ENCODE measurements at places on chromosomes 3 and 15. TPM values are rescaled to one million over a fixed set of nuclear protein-coding genes. Genes with fewer than 3 reads are reported as not detected.

The C3orf20 gene
- 0.26 TPM for total RNA-seq

The RPP14 gene
- total RNA-seq: 23.4 TPM

The MORC1 gene
- total RNA-seq: not detected

The FOXB1 gene
- 1.2 TPM for total RNA-seq

The HMCES gene
- total RNA-seq: 59.4 TPM

The APOD gene
- total RNA-seq: 3.4 TPM

The ERC2 gene
- total RNA-seq: not detected

The GOLGA8R gene
- total RNA-seq: 2.8 TPM

The DUOXA2 gene
- total RNA-seq: not detected

The IL17RD gene
- not detected for total RNA-seq

The ACKR4 gene
- total RNA-seq: 0.15 TPM

The RETNLB gene
- total RNA-seq: not detected

The THSD4 gene
- not detected for total RNA-seq

The MRPS25 gene
- total RNA-seq: 96.5 TPM

The TRIM42 gene
- not detected for total RNA-seq

The HDC gene
- 2.1 TPM for total RNA-seq

The GCNT3 gene
- total RNA-seq: not detected

The P3H2 gene
- not detected for total RNA-seq

The KBTBD8 gene
- total RNA-seq: 26.6 TPM

The GXYLT2 gene
- total RNA-seq: not detected

The FLNB gene
- 22.3 TPM for total RNA-seq

The LRRFIP2 gene
- total RNA-seq: 28.6 TPM

The ADIPOQ gene
- total RNA-seq: not detected

The DCLK3 gene
- total RNA-seq: not detected

The ARRDC4 gene
- 1.5 TPM for total RNA-seq

The RPUSD2 gene
- total RNA-seq: 22.6 TPM

The LRRC31 gene
- not detected for total RNA-seq

The ECE2 gene
- total RNA-seq: not detected

The HEG1 gene
- total RNA-seq: 45.1 TPM

The ANKRD63 gene
- total RNA-seq: not detected

Measured in activated T-helper 1 cell treated with anti-CD3 and anti-CD28 coated beads, Interleukin-12 subunit alpha, Interleukin-12 subunit beta, Interleukin-2, Interleukin-4 antibody, amounts not matched to agents 30 ng/mL and 10 ng/mL and 1 ng/mL, durations not matched to agents 14 hours and 24 hours and 36 hours (primary cell).